ENCODE measurements at places on chromosomes 12 and 14. TPM values are rescaled to one million over a fixed set of nuclear protein-coding genes. Genes with fewer than 3 reads are reported as not detected.

The TAS2R30 gene
- total RNA-seq = 0.29 TPM

The AQP6 gene
- total RNA-seq = not detected

The PIWIL1 gene
- total RNA-seq = not detected

The RDH16 gene
- 0.71 TPM for total RNA-seq

The B4GALNT1 gene
- total RNA-seq = 14.5 TPM

The ANO4 gene
- total RNA-seq = not detected

The IRAK3 gene
- total RNA-seq = 5.2 TPM

The TMEM132C gene
- total RNA-seq = 0.65 TPM

The SIX4 gene
- 48.3 TPM for total RNA-seq

The CLEC2D gene
- total RNA-seq = 0.29 TPM

The RAB15 gene
- 3.4 TPM for total RNA-seq

The LALBA gene
- total RNA-seq = not detected

Data from gastrocnemius medialis (tissue), 4 donors.